ENCODE measurements at places on chromosomes 12 and 14. TPM values are rescaled to one million over a fixed set of nuclear protein-coding genes. Genes with fewer than 3 reads are reported as not detected.

The MYH7 gene
- total RNA-seq: not detected

The PLEKHD1 gene
- total RNA-seq: not detected

The NXPH4 gene
- total RNA-seq: 1.6 TPM

The MYF5 gene
- total RNA-seq: not detected

The C12orf56 gene
- total RNA-seq: 0.86 TPM

The TROAP gene
- total RNA-seq: 11.3 TPM

The VRTN gene
- total RNA-seq: not detected

The KLRF1 gene
- total RNA-seq: 0.32 TPM

The PARPBP gene
- 13.0 TPM for total RNA-seq

The GLIPR1L1 gene
- total RNA-seq: not detected
